ENCODE measurements at places on chromosomes 7 and 10. TPM values are rescaled to one million over a fixed set of nuclear protein-coding genes. Genes with fewer than 3 reads are reported as not detected.

The CHST3 gene
- total RNA-seq = 20.2 TPM

The GPR85 gene
- total RNA-seq = 1.6 TPM

The NEURL1 gene
- total RNA-seq = 0.33 TPM

The NPSR1 gene
- total RNA-seq = not detected

The ADRB1 gene
- total RNA-seq = 0.66 TPM

The PRLHR gene
- not detected for total RNA-seq

The CPA2 gene
- total RNA-seq = not detected

The PKD2L1 gene
- total RNA-seq = 1.5 TPM

All from breast epithelium (tissue), 4 donors.